ENCODE measurements at places on chromosomes 3 and 15.

DNA sequence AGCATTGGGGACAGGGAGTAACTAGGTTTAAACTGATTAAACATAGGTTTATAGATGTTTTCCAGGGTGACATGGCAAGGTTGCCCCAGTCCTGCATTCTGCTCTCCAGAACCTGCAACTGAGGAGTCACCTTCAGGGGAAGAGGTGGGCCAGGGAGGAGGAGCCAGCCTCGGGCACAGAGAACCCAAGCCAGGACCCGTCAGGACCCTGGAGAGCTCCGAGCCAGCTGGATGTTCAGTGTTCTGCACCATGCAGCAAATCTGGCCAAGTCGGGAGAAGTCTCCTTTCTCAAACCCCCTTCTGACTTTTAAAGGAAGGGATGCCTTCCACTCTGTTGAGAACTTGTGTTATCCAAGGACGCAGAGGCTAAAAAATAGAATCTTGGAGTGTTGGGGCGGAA, 62.1 kb upstream of the SLC6A11 start:
- DNase-seq = no peak

- DNase-seq = no peak
Observed at GRCh38 chr3:24472358-24472757, 22.3 kb downstream of the THRB start.

DNA sequence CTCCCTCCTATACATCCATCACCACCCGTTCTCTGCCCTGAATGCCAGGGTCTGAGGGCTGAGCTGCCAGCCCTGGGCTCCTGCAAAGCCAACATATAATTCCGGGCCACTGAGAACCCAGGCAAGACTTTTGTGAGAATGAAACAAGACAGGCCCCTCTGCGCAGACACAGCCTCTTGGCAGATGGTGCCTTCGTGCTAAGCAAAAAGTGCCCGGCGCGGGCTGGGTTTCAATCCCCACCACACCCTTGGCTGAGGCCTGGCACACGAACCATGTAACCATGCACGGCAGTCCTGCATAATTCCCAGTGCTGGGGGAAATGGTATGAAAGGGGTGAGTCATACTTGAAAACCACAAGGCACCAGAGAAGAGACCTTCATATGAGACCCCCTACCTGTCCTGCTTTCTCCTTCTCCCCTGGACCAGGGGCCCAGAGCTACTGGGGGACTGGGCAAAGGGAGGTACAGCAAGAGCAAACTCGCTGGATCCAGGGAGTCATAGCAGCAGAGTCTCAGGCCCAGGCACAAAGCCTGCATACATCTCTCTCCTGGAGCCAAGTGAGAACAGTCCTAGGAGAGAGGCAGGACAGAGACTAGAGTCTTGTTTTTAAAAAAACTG, 26.1 kb upstream of the LOXL1 start:
- no peak for DNase-seq

GRCh38 chr15:68791431-68792283, 29.0 kb downstream of the ANP32A start:
- DNase-seq = no peak

DNA sequence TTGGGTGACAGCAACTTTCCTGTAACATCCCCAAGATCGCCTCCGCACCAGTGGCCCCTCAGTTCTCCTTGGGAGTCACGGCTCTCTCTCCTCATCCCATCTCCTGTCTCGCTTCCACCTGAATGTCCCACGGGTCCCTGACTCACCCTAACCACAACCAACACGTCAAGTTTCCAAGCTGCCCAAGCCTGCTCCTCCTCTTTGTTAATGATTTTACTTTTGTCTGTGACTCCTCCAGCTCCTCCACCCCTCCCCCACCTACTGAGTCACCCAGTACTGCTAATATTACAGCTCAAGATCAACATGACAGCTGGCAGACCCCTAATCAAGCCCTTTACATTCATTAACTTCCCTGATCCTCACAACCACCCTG, 39.3 kb downstream of the BDH1 start:
- no peak for DNase-seq

- no peak for DNase-seq
Observed at GRCh38 chr3:89912031-89912430, 804.6 kb downstream of the EPHA3 start.

DNA sequence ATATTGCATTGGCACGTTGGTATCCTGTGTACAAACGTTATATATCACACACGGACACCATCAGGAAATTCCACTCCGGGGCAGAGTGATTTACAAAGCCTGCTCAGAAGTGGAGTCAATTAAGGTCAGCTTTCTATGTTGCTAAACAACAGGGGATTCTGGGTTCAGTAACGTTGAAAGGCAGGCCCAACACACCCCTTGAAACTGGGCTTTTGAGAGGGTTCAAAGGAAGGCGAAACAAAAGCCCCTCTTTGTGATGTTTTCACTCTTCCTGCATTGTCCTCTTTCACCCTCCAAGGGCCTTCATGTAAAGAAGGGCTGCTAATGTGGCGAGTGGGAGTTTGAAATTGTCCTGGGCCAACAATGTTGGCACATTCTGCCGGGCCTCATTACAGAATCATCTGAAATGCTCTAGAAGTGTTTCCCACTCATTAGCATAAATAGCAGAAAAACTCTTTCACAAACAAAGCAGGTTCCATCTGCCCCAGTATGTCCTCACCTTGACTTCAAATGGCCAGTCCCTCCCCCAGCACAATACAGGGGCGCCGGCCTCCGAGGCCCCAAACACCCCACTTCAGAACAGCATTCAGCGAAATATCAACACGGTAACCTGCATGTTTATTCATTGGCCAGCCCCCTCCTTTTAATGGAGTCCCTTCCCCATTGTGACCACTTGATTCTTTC, 76.4 kb downstream of the HES1 start:
- no peak for DNase-seq

- no peak for DNase-seq
Observed at GRCh38 chr3:176447369-176447768, 749.9 kb downstream of the TBL1XR1 start.

GRCh38 chr3:77222701-77223100, 182.8 kb downstream of the ROBO2 start:
- no peak for DNase-seq

All from NCI-H1417 (cell line).